Osteocyte (in vitro differentiated cells): ENCODE measurements at places on chromosomes 11 and 22. TPM values are rescaled to one million over a fixed set of nuclear protein-coding genes. Genes with fewer than 3 reads are reported as not detected.

MYO7A gene
- 0.08 TPM in 1 of 2 replicates, not detected in the other for total RNA-seq

GRCh38 chr22:45671783-45672563 lies at the start of gene ATXN10:
TSS of gene ATXN10 (plus strand) at chr22:45671834. CDS start at chr22:45672064, 230 bp downstream.
- peak; percentile 90 for DNase-seq

TTC36 gene
- 0.86 and 1.2 TPM in 2 replicates for total RNA-seq

MIOX gene
- total RNA-seq, result 0.76 and 1.5 TPM in 2 replicates

GRCh38 chr11:62479631-62480201 lies 60.9 kb downstream of the SCGB1A1 start:
- DNase-seq, result no peak

- DNase-seq, result no peak
Measured at GRCh38 chr11:62707277-62707861, at the start of the genes BSCL2 and GNG3. TSS of gene BSCL2 (minus strand) at chr11:62707424. CDS start at chr11:62707195, 229 bp downstream. TSS of gene GNG3 (plus strand) at chr11:62707676. CDS start at chr11:62708296, 620 bp downstream.
